ENCODE measurements at places on chromosomes 3 and 15. TPM values are rescaled to one million over a fixed set of nuclear protein-coding genes. Genes with fewer than 3 reads are reported as not detected.

DNA sequence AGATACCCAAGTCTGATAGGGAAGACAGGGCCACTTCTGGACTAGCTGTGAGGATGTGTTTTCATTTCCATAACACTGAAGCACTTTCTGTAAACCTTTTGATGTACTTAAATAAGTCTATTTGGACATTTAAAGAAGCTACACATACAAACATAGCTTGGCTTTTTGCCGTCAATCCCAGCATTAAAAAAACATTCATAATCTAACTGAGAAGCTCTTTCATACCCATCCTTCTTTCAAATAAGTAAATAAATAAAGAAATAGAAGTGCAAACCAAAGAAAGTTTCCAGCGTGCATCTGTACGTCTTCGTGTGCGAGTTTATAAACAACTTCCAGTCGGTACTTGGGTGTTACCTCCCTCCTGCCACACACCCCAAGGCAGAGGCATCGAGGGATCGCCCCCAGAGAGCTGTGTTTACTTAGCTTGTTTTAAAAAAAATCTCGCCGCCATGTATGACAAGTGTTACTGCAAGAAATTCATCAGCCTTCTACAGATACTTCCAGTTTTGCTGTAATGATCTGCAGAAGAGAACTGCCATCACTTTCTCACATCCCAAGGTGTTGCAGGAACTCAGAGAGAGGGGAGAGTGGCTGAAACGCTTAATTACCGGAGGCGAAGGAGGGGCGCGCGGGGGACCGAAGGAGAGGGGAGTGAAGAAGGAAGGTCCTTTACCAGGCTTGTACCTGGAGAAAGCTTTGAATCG lies 9.0 kb upstream of the MEIS2 start:
- DNase-seq, result no peak

- no peak for DNase-seq
Measured at GRCh38 chr15:91824256-91824655, 29.3 kb upstream of the SLCO3A1 start.

DNA sequence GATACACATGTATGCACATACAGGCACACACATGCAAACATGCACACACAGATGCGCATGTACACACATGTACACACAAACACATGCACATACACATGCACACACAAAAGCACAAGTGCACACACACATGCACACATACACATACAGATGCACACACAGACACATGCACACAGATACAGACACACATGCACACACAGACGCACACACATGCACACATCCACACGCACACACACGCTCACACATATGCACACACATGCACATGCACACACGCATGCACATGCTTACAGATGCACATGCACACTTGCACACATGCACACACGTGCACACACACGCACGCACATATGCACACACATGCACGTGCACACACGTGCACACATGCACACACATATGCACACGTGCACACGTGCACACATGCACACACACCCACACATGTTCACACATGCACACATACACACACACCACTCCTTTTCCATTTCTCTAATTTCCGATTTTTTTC lies 283.8 kb upstream of the FRG2C start:
- no peak for DNase-seq

- no peak for DNase-seq
Measured at GRCh38 chr3:179929091-179929529, 107.6 kb downstream of the PEX5L start.

DNA sequence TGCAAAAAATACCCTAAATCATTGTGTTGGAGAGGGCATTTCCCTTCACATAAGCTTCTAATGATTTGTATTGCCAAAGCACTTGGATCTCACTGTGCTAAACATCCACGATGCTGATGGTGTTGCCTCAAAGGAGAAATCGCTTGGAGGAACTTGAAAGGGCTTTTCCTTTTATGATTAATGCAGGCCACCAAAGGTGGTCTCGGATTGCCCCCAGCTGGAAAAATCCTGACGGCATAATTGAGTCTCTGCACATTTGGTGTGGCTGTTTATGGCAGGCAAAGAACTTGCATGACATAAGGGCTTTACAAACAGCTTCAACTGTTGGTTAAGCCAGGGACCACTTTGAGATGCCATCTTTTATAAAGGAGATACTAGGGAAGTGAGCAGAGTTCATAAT lies 664.0 kb upstream of the ADAMTS9 start:
- no peak for DNase-seq

GRCh38 chr3:172224560-172225214 lies 185.3 kb downstream of the FNDC3B start:
- no peak for DNase-seq

- no peak for DNase-seq
Measured at GRCh38 chr3:99730870-99731269, 86.8 kb upstream of the CMSS1 start.

GRCh38 chr3:43468133-43468532 lies 153.7 kb downstream of the ANO10 start:
- DNase-seq, result no peak

- DNase-seq, result no peak
Measured at GRCh38 chr3:142523921-142524566, 54.5 kb downstream of the ATR start.

- DNase-seq, result no peak
Measured at GRCh38 chr15:47820747-47821319, 103.5 kb downstream of the SEMA6D start.

DNA sequence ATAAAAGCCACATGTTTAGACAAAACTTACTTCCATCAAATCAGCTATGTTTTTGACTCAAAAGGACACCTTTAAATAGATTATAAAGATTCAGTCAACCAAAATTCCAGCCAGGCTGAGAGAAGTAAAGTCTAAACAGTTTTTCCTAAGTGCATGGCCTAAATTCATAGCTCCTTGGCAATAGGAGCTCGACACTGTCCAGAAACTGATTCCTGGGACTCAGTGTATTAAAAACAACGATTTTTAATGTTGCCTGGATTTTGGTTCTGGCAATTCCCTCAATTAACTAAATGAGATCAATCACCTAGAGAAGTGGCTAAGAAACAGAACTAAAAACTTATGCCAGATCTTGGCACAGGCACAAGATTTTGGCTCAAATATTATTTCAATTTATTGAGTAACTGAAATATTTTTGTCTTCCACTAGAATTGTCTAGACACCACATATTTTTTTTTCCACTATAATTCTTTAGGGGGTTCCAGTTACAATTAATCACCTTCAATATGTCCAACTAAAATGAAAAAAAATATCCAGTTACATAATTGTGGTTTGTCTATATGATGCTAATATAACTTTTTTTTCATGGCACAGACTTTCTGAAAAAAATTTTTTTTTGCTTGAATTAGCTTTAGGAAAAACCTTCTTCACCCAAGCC lies 135.9 kb downstream of the TFDP2 start:
- no peak for DNase-seq

GRCh38 chr15:90097475-90097874 lies 4.8 kb downstream of the IDH2 start:
- no peak for DNase-seq

- DNase-seq, result no peak
Measured at GRCh38 chr3:189853906-189854305, 222.7 kb downstream of the TP63 start.

DNA sequence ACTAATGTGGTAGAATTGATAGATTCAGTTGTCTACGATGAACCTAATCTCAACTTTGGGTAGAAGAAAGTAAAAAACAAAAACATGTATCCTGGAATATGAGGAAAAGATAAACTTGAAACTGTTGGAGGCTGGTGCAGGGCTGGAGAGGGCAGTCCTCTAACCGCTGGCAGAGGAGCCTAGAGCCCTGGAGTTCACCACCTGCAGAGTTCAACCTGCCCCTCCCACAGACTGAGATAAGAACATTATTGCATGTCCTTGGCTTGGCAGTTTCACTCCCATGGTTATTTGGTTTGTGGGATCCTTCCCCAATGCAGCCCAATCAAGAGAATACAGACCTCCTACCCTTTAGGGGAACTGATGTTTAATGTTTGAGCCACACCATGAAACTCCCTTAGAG lies 53.2 kb upstream of the GATM start:
- no peak for DNase-seq

- no peak for DNase-seq
Measured at GRCh38 chr15:99224372-99225214, 24.8 kb downstream of the TTC23 start.

DNA sequence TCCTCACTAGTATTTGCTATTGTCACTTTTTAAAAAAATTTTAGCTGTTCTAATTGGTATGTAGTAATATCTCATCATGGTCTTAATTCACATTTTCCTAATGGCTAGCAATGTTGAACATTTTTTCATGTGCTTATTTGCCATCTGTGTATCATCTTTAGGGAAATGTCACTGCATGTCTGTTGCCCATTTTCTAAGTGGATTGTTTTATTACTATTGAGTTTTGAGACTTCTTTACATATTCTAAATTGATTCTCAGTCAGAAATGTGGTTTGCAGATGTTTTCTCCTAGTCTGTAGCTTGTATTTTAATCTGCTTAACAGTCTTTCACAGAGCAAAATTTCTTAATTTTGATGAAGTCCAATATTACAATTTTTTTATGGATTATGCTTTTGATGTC lies 33.6 kb upstream of the SEC22A start:
- no peak for DNase-seq

- DNase-seq, result no peak
Measured at GRCh38 chr3:60431599-60431958, 819.7 kb downstream of the FHIT start.

DNA sequence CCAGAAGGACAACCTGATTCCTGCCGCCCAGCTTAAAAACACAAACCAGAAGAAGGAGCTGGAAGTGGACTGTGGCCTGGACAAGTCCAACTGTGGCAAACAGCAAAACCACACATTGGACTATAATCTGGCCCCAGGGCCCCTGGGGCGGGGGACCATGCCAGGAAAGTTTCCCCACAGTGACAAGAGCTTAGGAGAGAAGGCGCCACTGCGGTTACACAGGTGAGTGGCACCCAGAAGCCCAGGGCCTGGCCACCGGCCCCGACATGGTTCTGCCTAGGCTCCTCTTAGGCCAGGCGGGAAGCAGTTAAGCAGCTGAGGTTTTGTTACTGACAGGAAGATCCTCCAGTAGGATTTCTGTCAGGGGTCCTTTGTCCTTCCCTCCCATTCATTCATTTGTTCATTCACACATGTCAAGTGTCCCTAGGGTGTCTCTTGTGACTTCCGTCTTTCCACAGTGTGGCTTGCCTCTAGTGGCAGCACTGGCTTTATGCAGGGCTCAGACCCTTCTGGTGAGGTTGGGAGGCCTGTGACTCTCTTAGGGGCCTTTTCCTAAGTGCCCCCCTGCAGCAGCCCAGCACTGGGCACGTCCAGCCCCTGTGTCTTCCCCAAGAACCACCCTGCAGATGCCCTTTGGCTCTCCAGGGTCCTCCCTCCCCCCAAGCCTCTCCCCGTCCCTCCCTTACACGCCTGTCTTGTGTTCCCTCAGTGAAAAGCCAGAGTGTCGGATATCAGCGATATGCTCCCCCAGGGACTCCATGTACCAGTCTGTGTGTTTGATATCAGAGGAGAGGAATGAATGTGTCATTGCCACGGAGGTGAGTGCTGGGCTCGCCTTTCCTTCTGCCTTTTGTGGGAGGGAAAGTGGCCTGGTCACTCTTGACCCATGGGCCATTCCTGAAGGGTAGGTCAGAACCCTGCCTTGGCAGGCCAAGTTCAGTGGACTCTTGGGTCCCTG lies 7.8 kb downstream of the DLL4 start:
- DNase-seq, result no peak

- DNase-seq, result no peak
Measured at GRCh38 chr3:19945969-19946831, 697 bp upstream of the RAB5A start.

DNA sequence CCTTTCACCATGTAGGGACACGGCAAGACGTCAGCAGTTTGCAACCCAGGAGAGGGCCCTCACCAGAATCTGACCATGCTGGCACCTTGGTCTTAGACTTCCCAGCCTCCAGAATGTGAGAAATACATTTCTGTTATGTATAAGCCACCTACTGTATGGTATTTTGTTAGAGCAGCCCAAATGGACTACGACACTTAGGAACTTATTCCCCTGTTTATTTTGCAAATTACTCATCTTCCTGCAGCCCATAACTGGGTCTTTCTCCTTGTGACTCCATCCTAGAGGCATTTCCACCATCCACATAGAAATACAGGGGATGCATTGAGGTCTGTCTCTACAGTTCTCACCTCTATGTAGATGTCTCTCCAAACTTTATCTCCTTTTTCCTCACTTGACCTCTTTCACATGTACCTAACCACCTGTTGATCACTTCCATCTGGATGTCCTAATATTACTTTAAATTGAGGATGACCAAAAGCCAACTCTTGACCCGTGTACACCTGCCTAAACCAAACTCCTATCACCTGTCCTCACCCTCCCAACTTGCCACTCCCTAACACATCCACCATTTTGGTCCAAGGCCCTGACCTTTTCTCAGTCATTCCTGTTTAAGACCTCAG lies 406.0 kb upstream of the WNT5A start:
- no peak for DNase-seq

DNA sequence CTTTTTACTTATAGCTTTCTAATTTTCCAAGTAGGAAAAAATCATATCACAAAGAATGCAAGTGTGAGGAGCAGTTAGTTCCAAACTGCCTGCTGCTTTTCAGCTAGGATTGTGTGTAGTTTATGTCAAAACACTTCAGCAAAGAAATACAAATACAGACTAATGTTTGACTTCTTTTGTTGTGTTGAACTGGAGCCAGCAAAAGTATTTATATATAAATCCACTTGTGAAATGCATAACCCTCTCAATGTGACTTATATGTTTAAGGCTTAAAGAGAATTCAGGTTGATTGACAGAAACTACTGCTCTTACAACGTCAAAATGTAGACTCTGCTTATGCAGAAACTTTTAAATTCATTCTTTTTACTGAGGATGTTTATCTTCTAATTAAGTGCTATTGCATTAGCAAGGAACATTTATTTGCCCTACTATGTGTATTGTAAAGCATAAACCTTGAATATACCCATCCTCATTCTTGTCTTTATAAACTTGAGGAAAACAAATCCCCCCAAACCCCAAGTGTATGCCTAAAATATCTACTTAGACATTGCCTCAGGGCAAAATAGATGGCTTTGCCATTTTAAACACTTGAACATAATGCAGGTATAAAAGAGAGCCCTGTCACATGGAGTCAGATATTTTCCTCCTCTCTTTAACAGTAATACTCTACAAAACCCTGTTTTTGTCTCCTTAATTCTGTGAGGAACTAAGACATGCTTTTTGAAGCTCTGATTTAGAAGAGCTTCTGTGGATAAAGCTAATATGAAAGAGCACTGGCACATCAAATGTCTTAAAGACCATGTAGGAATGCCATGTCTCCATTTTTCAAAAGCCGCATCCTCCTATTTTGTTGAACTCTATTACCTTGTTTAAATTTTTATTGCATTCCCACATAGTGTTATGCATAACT lies 302.8 kb upstream of the TBC1D5 start:
- DNase-seq, result no peak

- no peak for DNase-seq
Measured at GRCh38 chr3:155989536-155989935, 119.1 kb downstream of the GMPS start.

GRCh38 chr15:29917600-29918597 lies 95.6 kb upstream of the TJP1 start:
- no peak for DNase-seq

SKOR1 gene
- total RNA-seq, result 2.2 TPM

AADAC gene
- total RNA-seq, result 6.2 TPM

LIPH gene
- total RNA-seq, result 22.8 TPM

DOCK3 gene
- total RNA-seq, result 2.0 TPM

TMEM212 gene
- not detected for total RNA-seq

ISLR gene
- total RNA-seq, result 28.4 TPM

GOLGA6B gene
- total RNA-seq, result not detected

SMCO1 gene
- not detected for total RNA-seq

C3orf70 gene
- total RNA-seq, result 5.5 TPM

IQCF5 gene
- total RNA-seq, result not detected

MITF gene
- total RNA-seq, result 18.9 TPM

CCNB2 gene
- 5.4 TPM for total RNA-seq

MKRN2OS gene
- 2.2 TPM for total RNA-seq

EIF4E3 gene
- 11.4 TPM for total RNA-seq

IL16 gene
- total RNA-seq, result 10.8 TPM

GPX1 gene
- total RNA-seq, result 176 TPM
